Stimulated activated CD4-positive, alpha-beta T cell treated with anti-CD3 and anti-CD28 coated beads, Interleukin-1b, Interleukin-23, amount 100 ng/mL, for 24 hours (primary cell): ENCODE measurements at places on chromosomes 3 and 15.

GRCh38 chr15:78422571-78423340, 15.3 kb upstream of the IREB2 start:
- DNase-seq: peak; percentile 34

- no peak for DNase-seq
Measured at GRCh38 chr3:10927551-10927950, 65.0 kb upstream of the SLC6A1 start.

DNA sequence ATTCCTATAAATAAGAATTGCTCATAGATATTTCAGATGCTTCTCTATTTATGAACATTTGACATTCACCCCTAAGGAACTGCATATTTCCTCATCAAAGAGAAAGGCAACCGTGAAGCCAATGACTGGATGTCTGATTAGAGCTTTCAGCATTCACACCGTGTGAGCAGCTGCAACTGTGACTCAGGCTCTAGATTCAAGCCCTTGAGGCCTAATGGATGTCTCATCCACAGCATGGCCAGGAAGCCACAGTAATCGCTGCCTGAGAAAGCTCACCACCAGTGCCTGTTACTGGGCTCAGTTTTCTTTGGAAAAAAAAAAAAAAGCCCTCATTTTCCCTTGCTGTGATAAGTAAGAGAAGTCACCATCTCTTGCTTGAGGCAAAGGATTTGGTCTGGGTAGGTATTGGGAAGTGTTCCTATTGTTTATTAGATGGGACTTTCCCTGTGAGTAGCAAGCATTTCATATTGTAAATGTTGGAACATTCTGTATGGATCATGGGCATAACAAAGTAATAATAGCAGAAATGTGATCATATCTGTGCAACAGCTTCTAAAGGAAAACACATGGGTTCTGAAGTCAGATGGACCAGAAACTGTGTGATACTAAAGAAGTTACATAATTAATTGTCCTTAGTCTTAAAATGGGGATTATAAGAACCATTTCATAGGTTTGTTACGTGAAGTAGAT, 783.7 kb downstream of the AGBL1 start:
- no peak for DNase-seq

DNA sequence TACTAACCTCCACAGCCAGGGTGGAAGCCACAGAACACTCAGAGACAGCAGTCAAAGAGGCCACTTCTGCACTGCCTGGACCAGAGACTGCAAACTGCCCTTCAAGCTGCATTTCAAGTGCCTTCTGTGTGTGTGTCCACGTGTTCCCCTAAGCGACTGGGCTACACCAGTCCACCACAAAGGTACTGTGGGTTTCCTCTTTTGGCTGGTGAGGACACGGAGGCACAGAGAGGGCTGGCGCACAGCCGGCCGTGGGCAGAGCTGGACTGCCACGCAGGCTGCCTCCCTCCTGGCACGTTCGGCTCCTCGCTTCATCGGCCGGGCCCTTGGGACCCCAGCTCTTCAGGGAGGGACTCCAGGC, 60.9 kb downstream of the MGLL start:
- DNase-seq: no peak

GRCh38 chr3:102348904-102349303, 85.9 kb upstream of the ZPLD1 start:
- no peak for DNase-seq

- no peak for DNase-seq
Measured at GRCh38 chr15:35973029-35973428, 427.1 kb upstream of the DPH6 start.

DNA sequence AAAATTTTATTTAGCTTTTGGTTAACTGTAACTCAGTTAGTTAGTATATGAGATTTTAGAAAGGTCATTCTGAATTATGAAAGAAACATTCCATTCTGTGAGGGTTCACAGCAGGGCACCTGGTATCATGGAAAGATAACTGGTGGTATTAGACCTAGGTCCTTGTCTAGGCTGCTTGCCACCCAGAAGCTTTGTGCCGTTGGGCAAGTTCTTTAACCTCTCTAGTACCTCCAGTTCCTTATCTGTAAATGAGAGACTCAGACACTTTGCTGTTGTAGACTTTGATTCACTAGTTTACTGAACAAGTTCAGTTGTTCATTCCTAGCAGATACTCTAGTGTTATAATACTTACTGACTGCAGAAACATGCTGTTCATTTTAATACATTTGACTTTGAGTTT, 25.4 kb downstream of the PDCD6IP start:
- no peak for DNase-seq

DNA sequence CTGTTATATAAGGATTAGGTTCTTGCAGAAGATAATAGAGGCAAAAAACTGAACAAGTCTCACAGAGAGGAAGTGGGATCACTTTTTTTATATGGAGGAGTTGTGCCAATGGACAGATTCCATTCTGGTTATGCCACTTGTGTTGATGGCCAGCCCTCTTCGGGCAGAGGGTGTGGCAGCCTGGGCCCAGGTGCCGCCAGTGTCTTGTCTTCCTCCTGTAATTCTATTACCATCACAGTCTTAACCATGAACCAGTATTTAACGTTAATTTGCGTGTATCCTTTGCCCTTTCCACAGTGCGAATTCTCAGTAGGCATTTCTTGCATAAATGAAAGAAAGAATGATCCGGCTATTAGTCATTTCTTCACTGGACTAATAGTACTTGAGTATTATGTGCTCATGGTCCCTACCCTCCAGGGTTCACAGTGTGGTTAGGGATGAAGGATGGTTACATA, 7.0 kb upstream of the USP4 start:
- no peak for DNase-seq

DNA sequence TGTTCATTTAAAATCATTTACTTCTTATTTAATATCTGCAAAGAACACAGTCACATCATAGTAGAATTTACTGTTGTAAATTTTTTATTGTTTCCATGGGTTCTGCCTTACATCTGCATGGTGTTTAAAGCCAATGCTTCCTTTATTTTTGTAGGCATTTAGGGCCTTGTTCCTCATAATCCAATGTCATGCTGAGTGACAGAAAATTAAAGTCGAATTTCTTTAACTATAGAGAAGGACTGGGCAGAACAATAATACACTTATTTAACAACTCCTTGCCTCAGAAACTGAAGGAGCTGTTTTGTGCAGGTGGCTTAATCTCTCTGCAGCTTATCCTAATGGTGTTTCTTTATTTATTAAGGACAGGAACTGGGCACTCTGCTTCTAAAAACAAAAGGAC, 149.6 kb downstream of the LEKR1 start:
- no peak for DNase-seq

- DNase-seq: no peak
Measured at GRCh38 chr3:42661593-42662022, 8.1 kb downstream of the ZBTB47 start.
